Umbilical cord (tissue), 2 donors: ENCODE measurements at places on chromosomes 2 and 18. TPM values are rescaled to one million over a fixed set of nuclear protein-coding genes. Genes with fewer than 3 reads are reported as not detected.
A peak's percentile ranks its signal among the peaks of the same experiment; 100 is the strongest.

FBXO15 gene
- total RNA-seq = 7.5 TPM

DAW1 gene
- total RNA-seq = not detected

NYAP2 gene
- total RNA-seq = 0.96 TPM

CREG2 gene
- total RNA-seq = 3.6 TPM

GNAL gene
- total RNA-seq = 2.9 TPM

NT5C1B gene
- total RNA-seq = 4.3 TPM

IGFBP2 gene
- total RNA-seq = 150 TPM

GRCh38 chr2:3300224-3300995, 77.2 kb downstream of the EIPR1 start:
- DNase-seq = no peak

GRCh38 chr2:196500686-196501431, 138.7 kb upstream of the CCDC150 start:
- DNase-seq = no peak

GRCh38 chr2:239329972-239330572, 70.7 kb downstream of the HDAC4 start:
- DNase-seq = no peak

DNA sequence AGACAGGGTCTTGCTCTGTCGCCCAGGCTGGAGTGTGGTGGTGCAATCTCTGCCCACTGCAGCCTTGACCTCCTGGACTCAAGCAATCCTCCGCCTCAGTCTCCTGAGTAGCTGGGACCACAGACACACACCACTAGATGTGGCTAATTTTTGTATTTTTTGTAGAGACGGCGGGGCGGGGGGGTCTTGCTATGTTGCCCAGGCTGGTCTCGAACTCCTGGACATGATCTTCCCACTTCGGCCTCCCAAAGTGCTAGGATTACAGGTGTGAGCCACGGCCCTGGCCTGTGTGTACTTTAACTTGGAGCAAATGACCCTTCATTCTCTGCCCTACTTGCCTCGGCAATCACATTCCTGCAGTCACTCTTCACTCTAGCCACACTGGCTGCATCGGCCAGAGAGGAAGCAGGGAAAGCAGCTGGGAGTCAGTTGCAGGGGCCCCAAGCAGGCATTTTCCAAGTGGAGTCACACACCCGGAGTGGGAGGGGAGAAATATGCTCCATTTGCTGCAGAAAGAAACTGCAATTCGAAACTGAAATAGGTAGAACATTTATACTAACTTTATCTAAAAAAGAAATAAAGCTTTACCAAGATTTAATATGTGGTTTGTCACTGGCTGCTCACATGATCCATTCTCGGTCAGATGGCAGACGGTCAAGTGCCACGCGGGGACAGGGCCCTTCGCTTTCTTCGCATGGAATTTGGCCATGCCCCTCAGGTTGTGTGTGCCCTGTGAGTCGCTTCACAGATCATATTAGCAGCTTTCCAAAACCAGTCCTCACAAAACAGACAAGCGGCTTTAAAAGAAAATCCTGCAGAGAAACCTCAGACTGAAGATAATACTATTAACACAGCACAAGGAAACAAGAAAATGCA, 37.1 kb downstream of the FAM161A start:
- DNase-seq = peak; percentile 42

DNA sequence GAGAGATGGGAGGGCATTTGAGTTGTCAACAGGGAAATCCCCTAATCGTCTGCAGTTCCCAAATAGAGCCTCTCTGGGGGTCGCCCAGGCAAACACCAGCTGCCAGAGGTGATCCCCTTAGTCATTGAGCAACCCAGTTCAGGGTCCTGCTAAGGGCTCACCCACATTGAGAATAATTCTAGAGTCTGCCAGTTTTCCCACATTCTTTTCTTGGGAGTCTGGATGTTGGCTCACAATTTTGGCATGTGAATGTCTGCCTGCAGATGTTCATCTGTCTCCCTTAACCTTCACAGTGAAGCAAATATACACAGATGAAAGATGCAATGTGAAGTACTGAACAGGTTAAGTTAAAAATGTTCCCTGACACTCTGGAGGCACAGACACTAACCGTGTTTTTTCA, 11.4 kb upstream of the SMIM21 start:
- peak; percentile 25 for DNase-seq

GRCh38 chr18:39460136-39460535, 1894.5 kb upstream of the CELF4 start:
- DNase-seq = no peak

GRCh38 chr2:97661927-97662326, 1.9 kb downstream of the ACTR1B start:
- no peak for DNase-seq

DNA sequence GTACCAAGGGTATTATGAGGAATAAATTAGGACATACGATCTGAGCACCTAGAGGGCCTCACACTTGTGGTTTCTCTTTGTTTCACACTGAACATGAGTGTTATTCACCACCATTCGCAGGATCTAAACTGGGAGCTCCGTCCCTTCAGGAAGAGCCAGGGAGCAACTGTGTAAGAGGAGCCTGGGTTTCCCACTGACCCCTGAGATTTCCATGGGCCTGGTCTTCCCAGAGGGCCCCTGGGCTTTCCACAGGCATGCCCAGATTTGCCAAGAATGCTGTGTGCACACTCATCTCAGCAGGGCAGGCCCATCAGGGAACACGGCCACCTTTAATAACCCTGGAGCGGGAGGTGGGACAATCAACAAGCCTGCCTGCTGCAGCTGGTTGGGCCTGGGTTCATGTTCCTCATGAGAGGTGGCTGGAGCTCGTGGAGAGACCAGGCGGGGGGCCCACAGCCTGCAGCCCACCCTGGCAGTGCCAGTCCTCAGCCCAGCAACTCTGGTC, 416.8 kb upstream of the MYT1L start:
- DNase-seq = no peak

GRCh38 chr2:55063713-55064323, 13.6 kb upstream of the RTN4 start:
- no peak for DNase-seq

- no peak for DNase-seq
These were observed 358.6 kb downstream of the METTL4 start for GRCh38 chr18:2212598-2213205.
